ENCODE measurements at places on chromosomes 5 and 9.

DNA sequence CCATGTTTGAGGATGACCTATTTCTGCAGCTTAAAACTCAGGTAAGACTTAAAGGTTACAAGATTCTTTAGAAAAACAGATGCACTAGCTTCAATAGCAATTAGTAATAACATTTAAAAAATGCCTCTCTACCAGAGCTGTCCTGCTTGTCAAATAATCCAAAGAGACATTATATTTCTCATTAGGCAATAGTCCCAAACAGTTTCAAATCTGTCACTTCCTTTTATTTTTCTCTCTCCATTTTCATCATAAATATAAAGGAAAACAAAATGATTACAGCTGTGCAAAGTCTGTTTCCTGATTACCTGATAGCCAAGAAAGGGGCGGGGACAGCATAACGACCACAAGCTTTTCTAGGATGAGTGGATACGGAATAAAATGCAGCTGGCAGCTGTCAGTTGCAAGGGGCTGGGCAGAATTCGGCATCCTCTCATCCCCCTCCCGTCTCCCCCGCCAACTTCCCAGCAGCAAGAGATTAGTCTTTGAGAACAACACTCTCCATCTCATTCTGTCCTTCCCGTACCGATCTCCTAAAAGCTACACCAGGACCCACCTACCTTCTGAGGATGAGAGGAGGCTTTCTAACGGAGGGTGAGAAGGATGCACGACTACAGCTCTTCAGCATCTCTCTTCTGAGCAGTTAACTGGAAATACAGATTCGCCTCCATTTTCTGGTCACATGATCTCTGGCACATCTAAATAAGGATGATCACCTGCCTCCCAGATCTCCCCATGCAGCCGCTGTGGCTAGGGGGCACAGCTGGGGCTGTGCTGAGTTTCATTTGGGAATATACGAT lies 72.5 kb upstream of the PCA3 start:
- DNase-seq, result no peak

- no peak for DNase-seq
Measured at GRCh38 chr9:132312873-132313272, 41.9 kb downstream of the SETX start.

DNA sequence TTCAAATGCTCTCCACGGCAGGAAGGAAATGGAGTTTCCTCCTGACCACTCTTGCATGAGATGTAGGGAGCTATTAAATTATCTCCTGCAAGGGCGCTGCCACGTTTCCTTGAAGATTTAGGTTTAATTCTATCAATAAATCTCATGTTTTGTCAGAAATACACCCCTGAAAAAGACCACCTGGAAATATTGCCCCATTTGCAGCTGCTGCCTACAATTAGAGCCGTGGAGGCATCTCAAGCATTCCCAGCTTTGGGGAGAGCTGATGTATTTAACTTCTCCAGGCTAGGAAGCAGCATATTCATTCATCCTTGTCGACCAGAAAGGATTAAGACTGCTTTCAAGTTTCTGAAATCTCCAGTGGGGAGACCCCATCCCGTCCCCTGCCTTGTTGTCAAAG lies 40.5 kb downstream of the CCNJL start:
- no peak for DNase-seq

DNA sequence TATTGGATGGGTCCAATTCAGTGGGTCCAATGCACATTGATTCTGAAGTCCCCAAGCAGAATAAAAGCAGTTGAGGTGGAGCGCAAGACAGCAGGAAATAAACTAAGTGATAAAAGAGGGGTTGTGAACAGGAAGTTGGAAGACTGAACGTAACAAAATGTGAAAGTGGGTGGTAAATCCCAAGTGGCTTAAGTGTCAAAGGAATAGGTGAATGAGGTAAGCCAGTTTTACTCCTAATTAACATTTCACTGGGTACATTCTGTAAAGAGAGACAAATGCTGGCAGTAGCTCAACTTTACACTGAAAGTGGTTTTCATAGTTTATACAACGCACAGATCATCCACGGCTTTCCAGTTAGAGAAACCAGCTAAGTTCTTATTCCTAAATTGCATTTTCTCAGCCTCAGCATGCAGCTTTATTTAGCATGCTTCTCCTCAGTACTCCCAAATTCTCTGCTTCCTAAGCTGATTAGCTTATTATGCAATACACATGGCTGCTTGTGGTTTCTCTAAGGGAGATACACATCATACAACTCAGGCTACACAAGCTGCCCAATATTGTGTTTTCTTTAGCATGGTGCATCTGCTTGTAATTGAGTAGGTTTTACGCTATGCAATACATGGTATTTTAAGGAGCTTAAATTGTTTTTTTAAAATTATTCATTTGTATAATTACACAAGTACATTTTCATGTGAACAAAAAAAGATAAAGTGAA lies 34.2 kb upstream of the HSD17B4 start:
- DNase-seq, result no peak

- no peak for DNase-seq
Measured at GRCh38 chr5:153276151-153276550, 214.3 kb upstream of the GRIA1 start.

DNA sequence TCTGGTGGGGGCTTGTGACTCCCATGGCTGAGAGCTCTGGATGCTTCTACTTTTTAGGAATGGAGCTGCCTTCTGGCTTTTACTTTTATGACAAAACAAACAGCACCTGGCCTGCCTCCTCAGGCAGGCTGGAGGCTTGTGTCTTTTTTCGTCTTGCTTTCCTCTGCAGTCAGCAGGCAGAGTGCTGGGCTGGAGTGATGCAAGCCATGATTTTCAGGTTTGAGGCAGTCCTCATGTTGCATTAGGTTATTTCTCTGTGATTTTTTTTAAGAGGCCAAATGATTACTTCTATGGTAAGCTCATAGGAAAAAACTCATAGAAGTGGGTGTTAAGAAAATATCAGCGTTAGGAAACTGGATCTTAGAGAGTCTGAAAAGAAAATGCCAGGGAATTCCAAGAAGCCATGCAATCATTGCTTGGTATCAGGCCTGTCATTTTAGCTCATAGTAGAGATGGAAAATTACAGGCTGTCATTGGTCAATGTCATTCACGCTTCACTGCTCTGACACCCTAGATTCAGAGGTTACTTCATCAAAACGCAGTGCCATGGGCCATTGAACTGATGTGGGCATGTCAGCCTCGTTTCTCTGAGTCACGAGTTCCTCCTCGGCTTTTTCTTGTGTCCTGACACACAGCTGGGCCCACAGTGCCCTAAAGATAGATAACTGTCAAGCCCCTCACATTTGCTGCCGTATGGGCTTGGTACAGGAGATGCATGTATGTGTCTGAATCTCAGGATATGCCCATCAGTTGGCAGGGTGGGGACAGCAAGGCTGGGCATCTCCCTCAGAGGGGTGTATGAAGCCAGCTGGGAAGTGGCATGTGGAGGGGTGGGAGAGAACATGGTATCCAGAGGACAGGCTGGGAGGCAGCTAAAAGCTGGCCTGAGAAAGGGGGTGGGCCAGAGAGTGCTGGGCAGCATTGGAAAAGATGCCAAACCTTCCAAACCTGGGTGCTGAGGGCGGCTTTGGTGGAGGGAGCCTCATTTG lies 151.8 kb downstream of the HSPA4 start:
- no peak for DNase-seq

GRCh38 chr5:1375871-1376810 lies 31.2 kb upstream of the CLPTM1L start:
- DNase-seq, result no peak

DNA sequence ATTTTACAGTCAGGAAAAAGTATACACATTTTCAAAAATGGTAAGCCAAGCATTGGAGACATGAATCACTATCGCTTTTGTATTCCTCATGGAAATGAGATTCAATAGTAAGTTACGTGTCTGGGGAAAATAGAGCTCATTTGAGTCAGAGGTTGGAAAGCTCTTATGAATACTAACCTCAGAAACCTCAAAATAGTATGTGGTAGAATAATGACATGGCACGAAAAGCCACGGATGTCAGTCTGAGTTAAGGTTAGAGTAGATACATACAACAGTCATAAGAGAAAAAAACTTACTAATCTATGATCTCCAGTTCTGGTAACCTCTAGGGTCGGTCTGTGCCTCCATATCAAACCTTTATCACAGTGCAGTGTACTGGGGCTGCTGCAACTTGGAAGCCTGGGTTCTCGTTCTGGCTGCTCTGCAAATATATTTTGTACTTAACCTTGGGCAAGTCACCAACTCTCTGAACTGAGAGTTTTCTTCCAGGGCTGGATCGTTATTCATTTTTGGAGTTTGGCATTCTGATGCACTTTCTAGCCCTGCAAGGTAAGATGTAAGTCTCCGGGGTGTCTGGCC lies 31.8 kb downstream of the MAP1B start:
- no peak for DNase-seq

DNA sequence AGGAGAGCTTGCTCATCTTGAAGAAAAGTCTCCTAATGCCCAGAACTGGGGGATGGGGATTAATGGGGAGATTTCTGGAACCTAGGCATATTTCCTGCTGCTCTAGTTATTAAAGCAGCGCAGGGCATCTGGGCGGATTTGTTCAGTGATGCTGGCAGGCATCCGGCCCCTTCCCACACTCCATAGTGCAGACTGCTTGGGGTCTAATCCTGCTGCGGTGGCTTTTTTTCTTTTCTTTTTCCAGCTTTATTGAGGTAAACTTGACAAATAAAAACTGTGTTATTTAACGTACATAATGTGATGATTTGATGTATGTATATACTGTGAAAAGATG lies 30.7 kb downstream of the PPARGC1B start:
- no peak for DNase-seq

DNA sequence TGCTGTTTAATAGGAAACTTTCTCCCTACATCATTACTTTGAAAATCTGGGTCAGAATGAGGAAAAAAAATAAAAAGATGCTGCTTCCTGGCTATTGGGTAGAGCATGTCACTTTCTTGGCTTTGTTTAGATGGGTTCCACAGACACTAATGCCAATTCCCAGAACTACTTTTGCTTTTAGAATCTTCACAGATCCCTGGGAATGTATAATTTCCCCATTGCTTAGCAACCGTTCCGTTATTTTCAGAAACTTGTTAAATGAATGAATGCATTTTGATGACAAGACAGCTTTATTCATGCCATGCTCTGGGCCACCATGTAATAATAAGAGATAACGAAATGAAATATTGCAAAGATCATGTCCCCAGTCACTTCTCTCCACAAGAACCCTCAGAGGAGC lies 126.5 kb upstream of the TRPC7 start:
- DNase-seq, result no peak

- no peak for DNase-seq
Measured at GRCh38 chr9:132505991-132506655, 76.3 kb upstream of the BARHL1 start.

- DNase-seq, result no peak
Measured at GRCh38 chr9:114416906-114417305, 29.1 kb upstream of the AKNA start.

GRCh38 chr5:144582066-144582465 lies 411.4 kb downstream of the KCTD16 start:
- DNase-seq, result no peak

DNA sequence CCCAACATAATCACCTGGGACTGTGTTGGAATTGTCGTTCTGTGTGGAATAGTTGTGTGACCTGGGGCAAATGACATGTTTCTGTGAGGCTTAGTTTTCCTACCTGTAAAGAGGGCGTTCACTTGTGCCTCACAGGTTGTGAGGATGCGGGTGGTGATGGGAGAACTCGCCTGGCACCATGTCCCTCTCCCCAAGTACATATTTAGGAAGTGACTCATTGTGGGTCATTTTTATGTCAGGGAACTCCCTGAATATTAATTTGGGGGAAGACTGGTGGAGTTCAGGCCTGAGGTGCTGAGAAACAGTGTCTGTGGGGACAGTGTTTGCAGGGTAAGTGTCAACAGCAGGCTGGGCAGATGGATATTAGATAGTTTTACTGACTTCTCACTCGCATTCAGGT lies 144.7 kb downstream of the KDM4C start:
- no peak for DNase-seq

DNA sequence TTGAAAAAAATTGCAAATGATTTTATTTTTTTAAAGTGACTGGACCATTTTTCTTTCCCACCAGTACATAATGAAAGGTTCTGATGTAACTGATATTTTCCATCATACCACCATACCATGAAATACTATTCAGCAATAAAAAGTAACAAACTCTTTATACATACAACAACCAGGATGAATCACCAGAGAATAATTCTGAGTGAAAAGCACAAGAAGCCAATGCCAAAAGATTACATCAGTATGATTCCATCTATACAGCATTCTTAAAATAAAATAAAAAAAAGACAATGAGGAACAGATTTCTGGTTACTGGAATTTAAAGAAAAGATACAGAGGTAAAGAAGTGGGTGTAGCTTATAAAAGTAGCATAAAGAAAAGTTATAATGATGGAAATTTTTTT lies 423.7 kb upstream of the ST8SIA4 start:
- no peak for DNase-seq

- no peak for DNase-seq
Measured at GRCh38 chr5:156680831-156681230, 169.3 kb upstream of the PPP1R2B start.

DNA sequence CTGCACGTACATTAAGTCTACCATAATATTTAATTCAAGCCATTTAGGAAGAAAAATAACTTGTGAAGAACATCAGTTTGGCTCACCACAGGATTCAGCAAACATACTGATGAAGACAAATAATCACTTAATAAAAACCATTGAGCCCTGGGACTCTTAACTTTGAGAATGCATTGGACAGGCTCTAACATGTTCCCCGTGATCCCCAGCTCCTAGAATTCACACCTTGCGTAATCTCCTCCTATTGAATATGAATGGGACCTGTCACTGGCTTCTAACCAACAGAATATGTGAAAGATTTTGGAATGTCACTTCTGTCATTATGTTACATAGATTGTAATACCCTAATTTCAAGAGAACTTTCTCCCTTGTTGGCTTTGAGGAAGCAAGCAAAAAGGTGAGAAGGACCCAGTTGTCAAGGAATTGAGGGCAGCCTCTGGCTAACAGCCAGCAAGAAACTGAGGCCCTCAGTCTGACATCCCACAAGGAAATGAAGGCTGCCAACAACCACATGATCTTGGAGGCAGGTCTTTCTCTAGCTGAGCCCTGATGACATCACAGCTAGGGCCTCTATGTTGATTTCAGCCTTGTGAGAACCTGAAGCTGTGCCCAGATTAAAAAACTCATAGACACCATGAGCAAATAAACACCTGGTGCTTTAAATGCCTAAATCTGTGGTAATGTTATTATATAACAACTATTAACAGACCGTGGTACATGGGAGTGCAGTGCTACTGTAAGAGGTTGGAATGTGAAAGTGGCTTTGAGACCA lies 433.2 kb downstream of the SEMA5A start:
- no peak for DNase-seq

GRCh38 chr9:69173497-69173890 lies 583 bp upstream of the TJP2 start:
- DNase-seq, result no peak

DNA sequence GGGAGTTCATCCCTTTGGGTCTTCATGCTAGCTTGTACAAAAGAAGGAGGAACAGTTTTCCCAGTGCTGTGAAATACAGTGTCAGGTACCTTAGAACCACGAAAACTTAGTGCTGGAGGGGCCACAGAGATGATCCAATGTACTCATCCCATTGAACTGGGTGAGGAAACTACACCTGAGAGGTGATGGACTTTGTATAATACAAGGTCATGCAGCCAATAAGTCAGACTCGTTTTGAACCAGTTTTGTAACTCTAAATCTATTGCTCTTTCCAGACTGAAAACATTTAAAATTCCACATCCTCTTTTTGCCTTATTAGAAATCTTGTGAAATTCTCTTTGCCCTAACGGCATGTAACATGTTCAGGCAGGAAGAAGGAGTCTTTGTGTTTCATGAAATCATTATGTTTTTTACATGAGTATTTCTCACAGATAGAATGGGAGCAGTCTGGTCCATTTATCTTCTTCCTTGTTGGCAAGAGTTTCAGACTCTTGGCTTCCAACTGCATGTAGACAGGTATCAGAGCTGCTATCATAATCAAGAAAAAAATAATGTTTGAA lies 146.8 kb upstream of the FBXL7 start:
- DNase-seq, result no peak

Measured in lower leg skin (tissue), 4 donors.